ENCODE measurements at places on chromosomes 5 and 9. TPM values are rescaled to one million over a fixed set of nuclear protein-coding genes. Genes with fewer than 3 reads are reported as not detected.
A peak's percentile ranks its signal among the peaks of the same experiment; 100 is the strongest.

- DNase-seq: no peak
Observed at GRCh38 chr9:110714314-110714713, 45.7 kb downstream of the MUSK start.

DNA sequence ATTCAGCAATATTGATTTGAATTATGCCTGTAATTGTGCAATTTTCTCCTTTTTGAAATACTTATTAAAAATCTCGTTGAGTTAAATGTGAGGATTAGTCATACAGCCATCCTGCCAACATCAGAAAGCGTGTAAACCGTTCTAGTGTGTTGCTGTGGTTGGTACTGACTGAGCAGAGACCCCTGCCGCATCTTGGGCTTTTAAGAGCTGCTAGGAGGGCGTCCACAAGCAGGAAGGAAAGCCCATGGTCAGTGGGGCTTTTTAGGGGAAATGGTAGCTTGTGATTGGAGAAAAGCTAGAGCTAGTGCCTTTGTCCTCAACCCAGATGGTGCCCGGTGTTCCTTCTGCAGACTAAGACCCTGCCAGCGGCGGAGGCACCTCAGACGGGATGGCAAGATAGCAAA, 1.3 kb downstream of the SDHA start:
- no peak for DNase-seq

DNA sequence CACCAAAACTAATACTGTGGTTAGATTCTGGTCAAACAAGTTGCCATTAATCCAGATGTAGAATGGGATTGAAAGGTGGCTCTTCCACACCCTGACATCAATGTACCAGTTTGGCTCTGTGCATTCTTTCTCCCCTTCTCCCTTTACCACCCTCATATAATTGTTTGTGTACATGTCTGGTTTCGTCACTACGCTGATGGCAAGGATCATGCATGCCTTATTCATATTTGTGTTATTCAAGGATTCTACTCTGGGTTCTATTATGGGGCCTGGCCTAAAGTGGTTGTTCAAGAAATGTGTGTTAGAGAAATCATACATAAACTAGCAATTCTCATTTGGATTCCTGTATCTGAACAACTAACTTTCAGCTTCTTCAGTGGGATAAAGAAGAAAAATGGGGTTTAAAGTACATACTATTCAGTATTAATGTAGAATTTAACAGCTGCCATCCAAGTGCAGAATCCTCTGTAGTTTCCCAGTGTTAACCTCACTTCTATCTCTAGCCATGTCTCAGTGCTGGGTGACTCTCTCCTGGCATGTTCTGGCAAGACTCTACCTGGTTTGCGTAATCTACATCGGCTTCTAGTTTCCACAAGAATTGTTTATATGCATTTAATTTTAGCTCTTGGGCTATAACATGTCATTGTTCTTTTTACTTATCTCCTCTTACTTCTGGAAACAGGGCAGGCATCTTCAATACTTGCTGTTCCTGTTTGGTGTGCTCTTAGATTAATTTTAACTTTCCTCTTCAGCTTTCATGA, 27.9 kb upstream of the CDKN2B start:
- no peak for DNase-seq

Gene ZNF354C
- total RNA-seq: 5.4 TPM

- peak; percentile 50 for DNase-seq
Observed at GRCh38 chr9:14957109-14957508, 46.9 kb upstream of the FREM1 start.

DNA sequence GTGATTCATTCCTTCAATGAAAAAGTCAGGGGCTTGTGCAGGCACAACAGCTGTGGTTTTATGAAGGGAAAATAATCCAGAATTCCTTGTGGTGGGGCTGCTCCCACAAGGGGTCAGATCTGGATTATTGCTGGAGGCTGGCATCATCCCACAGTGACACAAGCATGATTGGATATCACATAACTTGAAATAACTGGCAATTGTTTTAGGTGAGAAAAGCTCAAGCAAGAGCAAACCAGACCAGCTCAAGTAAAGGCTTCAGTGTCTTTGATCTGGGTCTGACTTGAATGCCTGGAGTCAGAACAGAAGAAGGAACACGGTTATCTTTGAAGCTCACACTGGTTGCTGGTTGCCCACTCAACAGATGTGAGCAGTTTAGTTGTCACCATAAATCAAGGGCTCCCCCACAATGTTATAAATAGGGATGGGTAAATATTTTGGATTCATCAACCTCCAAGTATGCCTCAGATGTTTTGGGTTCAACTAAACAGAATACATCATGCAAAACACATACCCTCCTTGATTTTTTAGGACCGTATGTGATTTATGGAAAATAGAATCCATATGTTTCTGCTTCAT, 3.1 kb upstream of the ZNF474 start:
- DNase-seq: no peak

Gene ANKRD31
- not detected for total RNA-seq

DNA sequence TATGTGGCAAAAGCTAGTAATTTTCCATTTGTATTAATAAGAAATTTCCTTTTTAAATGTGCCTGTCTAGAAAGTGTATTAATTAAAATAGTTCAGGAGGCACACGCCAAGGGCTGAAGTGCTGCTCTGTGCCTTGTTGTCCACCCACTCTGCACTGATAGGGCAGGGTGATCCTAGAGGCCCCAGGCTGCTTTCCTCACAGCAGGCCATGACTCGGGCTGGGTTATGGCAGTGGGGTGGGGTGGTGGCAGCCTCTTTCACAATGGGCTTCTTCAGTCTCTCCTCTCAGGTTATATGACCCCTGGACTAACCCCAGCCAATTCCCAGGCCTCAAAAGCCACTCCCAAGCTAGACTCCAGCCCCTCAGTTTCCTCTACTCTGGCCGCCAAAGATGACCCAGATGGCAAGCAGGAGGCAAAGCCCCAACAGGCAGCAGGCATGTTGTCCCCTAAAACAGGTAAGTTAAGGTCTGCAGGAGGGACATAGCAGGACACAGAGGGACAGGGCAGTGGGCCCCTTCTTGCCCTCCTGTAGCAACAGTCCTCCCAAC, 19.5 kb downstream of the CD74 start:
- no peak for DNase-seq

DNA sequence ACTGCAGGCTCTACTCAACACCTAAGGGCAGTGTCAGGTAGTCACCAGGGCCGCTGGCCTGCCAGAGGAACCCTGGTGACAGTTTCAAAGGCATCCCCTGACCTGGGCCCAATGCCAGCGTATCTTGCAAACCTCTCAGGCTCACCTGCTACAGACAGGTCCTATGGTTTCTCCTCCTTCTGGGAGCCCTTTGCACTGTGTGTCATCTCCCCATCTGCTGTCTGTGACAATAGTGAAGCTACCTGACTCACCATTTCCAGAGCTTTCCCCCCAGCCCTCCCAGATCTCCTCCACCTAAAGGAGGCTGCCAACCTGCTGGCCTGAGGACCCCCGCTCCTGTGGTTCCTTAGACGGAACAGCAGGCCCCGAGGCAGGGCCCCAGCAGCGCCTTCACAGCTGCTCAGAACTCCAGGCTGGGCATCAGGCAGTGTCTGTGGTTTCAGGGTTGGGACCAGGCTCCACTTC, 203.1 kb downstream of the FSTL4 start:
- DNase-seq: no peak

DNA sequence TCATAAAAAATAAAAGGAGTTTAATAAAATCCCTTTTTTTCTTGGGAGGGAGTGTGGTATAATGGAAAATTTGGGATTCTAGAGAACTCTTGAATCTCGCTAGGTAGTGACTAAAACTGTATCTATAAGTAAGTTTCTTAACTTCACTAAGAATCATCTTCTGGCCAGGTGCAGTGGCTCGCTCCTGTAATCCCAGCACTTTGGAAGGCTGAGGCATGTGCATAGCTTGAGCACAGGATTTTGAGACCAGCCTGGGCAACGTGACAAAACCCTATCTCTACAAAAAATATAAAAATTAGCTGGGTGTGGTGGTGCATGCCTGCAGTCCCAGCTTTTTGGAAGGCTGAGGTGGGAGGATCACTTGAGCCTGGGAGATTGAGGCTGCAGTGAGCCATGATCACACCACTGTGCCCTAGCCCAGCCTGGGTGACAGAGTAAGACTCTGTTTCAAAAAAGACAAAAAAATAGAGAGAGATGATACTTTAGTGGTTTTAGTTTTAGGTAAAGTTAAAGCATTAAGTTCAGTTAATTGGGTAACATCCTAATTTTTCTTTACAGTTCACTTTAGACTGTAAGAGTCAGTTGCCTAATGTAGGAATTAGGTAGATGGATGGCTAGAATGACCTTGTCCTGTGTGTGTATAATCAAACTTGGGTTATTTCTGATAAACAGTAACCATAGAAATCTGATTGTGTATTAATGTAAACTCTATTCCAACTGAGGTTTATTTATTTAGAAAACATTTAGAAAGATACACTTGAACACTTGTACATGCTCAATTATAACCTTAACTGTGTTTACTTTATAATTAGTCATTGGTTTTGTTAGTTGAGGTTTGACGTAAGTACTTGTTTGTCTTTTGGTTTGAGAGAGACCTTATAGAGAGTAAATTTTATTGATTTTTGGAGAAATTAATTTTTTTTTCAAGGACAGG, 17.8 kb downstream of the UNC13B start:
- DNase-seq: no peak

GRCh38 chr5:38739011-38739704, 106.7 kb upstream of the OSMR start:
- no peak for DNase-seq

GRCh38 chr5:41683181-41683580, 172.8 kb upstream of the PLCXD3 start:
- DNase-seq: no peak

Gene RNF145
- 23.3 TPM for total RNA-seq

Gene C8G
- total RNA-seq: 2.2 TPM

DNA sequence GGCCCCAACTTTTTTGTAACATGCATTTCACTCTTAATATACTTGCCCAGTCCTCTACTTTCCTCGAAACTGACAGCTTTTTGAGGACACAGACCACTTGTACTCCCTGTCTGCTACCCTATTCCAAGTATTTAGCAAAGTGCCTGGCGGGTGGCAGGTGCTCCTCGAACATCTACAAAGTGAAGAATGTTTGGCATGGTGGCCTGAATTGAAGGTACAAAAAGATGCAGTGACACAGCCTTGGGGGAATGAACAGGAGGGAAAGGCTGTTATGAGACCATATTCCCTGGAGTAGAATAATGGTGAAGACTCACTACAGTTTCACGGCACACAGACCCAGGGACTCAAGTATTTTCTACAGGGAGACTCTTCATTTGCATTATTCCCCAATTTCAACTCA, 590.9 kb downstream of the PRELID2 start:
- no peak for DNase-seq

Gene KIF20A
- total RNA-seq: 0.59 TPM

Gene FBP2
- not detected for total RNA-seq

DNA sequence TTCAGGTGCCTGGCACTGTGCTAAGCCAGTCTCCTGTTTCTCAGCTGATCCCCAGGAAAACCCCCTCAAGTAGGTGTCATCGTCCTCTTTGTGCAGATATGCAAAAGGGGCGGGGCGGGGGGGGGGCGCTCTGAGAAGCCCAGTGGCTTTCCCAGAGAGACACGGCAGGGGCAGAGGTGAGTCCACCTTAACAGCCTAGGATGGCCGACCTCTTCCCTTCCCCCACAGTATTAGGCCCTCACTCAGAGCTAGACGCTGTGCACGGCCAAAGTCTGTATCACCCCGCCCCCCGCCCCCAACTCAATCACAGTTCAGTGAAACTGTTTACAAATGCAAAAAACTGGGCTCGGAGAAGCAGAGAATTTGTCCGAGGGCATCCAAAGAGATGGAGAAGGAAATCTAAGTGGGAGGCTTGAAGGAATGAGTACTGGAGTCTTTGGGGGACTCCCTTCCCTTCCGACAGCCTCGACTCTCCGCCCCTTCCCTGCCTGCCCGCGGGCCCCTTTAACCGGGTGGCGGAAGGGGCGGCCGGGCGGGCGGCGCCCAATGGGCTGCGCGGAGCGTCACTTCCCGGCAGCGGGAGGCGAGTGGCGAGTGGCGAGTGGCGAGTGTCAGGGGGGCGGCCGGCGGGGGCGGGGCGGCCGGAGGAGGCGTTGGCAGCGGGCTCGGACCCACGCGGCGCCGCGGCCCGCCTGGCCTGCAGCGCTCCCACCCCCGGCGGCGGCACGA, at the start of gene ERGIC1:
ERGIC1 (plus strand) TSS at position 566 of the 729 bp plus-strand sequence; CDS start at position 729, 163 bp downstream.
- DNase-seq: peak; percentile 93

DNA sequence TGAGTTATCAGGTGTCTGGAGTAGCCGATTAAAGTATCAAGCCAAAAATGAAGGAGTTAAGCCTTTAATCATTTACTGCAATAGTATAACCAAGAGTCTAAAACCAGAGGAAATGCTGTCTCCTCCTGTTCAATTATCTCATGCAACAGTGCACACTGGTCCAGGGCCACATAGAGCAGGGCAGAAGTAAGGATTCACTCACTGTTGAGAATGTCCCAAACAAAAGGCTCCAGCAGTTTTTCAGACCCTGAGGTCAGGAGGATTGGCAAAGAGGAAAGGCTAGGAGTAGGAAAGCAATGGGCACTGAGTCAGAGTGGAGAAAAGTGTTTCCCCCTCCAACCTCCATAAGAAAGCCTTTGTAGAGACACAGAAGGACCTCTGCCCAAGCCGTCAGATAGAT, 168.2 kb downstream of the RNF180 start:
- no peak for DNase-seq

Gene FBXO4
- 3.1 TPM for total RNA-seq

Gene MARVELD2
- total RNA-seq: 1.8 TPM

- no peak for DNase-seq
Observed at GRCh38 chr9:19119246-19119645, 8.0 kb downstream of the PLIN2 start.

GRCh38 chr5:128498844-128499455, 39.1 kb downstream of the FBN2 start:
- DNase-seq: no peak

GRCh38 chr5:38189081-38189504, 69.3 kb upstream of the EGFLAM start:
- DNase-seq: no peak

GRCh38 chr5:142358121-142358520, 33.3 kb upstream of the SPRY4 start:
- no peak for DNase-seq

GRCh38 chr5:173618927-173619519, 2.6 kb upstream of the BOD1 start:
- no peak for DNase-seq

DNA sequence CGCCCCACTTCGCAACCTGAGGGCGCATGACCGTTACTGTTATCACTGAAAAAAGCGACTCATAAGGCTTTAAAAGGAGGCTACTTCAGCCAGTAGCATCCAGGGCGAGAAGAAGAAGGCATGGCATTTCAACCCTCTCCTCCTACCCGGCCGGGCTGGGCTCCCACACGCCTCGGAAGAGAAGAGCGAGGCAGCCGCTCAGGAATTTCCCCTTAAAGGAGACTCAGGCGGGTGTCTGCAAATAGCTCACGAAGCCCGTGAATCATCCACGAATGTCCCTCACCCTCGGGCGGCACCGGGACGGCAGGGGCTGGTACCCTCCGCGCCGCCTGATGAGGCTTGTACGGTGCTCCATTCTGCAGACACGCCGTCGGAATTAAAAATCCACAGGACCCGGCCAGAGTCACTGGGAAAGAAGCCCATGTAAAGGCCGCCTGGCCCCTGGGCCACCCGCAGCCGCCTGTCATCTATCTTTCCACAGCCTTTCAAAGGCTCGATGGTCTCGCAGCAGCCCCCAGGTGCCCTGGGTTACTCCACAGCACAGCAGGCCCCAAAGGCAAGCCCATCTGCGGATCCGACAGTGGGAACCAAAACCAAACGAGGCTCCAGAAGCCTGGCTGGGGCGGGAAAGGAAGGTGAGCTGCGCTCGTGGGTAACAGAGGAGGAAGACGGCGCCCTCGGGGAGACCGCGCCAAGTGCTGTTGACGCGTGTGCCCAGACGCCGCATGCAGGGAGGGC, 11.8 kb downstream of the SLC12A7 start:
- DNase-seq: no peak

- no peak for DNase-seq
Observed at GRCh38 chr9:130157079-130157478, 15.1 kb upstream of the NCS1 start.
